GM13977 (cell line): ENCODE measurements at places on chromosomes 3 and 15.

DNA sequence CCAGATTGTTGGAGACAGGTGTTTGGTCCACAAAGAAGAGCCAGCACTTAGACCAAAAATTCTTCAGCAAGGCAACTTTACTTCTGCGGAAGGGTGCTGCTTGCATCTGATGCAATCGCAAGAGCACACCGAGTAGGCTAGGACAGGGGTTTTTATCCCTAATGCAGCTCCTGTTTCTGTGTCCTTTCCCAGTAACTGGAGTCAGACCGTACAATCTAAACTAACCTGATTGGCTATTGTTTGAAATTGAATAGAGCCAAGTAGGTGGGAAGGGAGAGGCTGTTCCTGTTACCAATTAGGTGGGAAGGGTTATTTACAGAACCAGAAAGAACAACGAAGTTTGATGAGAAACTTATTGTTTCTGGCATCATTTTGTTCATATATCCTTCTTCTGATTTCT, 77.6 kb downstream of the CHCHD4 start:
- no peak for DNase-seq

GRCh38 chr15:100733101-100733842, 130.9 kb downstream of the ASB7 start:
- DNase-seq, result no peak

DNA sequence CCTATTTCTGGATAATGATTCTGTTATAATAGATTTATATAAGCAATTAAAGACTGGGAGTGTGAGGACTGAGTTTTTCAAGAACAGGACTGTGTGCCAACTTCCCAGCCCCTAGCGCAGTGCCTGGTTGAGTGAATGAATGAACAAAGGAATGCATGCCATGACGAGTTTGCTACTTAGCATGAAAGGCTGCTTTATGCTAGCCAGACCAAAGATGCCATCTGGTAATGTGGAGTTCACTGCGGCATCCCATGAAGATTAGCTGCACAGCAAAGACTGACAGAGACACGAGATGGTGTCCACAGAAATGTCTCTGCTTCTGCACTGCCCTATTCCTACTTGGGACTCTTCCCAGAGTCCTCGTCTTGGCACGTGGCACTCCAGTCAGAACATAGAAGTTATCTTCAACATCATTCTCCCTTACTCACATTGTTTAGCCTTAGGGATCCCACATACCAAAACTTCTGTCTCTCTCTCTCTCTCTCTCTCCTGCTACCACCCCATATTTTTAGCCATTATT, 283.9 kb upstream of the CTNNB1 start:
- no peak for DNase-seq

GRCh38 chr3:69563981-69564380, 175.3 kb upstream of the MITF start:
- no peak for DNase-seq

DNA sequence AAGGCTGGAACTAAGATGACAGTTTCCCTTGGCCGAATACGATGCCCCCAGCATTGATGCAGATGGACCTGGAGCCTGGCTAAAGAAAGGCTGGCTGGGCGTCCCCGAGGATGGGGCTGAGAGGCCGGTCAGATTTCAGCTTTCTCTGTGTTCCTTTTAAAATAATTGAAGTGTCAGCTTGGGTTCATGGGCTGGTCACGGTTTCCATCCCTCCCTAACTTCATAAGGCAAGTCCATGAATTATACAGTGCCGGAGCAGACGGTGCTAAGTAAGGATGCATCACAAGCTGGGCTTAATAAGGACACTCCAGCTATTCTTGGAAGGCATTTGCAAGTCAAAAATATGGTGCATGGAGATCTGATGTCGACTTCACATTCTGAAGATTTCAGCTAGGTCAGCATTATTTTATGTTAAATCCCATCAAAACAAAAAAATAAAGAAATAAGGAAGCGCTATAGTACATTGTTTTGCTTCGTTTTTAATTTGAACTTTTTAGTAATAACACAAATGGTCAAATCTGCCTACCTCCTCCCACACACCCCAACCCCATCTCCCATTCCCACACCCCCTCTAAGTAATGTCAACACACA, 220.8 kb downstream of the RPLP1 start:
- DNase-seq, result no peak

DNA sequence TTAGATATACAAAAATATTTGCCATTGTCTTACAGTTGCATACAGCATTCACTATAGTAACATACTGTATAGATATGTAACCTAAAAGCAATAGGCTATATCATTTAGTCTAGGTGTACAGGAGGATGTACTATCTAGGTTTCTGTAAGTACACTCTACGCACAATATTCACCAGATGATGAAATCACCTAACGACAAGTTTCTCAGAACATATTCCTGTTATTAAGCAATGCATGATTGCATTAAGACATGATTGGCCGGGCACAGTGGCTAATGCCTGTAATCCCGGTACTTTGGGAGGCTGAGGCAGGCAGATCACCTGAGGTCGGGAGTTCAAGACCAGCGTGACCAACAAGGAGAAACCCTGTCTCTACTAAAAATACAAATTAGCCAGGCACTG, 14.5 kb upstream of the PRKCI start:
- no peak for DNase-seq

- DNase-seq, result no peak
These were observed 162.8 kb downstream of the GREM1 start for GRCh38 chr15:32880642-32881041.

DNA sequence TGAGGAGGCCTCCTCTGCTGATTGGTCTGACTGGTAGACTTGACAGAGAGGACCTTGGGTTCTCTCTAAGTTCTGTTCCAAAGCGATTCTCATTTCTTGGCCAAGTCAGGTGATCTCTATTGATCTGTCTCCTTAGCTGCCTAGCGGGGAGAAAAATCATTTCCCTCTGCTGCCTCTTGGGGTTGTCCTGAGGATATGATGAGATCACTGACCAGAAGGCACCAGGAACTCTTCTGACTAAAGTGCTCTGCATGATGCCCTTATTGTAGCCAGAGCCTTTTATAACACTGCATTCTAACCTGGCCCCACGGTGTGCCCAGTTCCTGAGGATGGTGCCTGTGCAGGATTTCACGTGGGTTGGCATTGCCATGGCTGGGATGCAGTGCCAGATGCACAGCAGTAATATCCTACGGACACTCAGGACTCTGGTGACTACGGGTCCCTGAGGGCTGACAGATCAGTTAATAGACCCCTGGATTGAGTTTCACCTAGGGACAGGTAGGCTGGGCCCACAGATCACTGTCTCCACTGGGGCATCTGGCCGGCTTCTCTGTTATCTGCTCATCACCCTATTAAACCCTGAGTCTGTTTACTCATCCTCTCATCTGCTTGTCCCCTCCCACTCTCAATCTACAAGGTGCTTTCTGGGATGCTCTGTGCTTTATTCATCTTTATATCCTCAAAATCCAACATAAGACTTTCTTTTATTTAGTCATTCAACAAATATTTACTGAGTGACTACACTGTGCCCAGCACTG, 3.9 kb upstream of the HEG1 start:
- DNase-seq, result no peak

- no peak for DNase-seq
These were observed 98.8 kb upstream of the ZBTB20 start for GRCh38 chr3:115245899-115246298.

GRCh38 chr3:145089337-145089736, 1071.6 kb downstream of the PLOD2 start:
- DNase-seq, result no peak

DNA sequence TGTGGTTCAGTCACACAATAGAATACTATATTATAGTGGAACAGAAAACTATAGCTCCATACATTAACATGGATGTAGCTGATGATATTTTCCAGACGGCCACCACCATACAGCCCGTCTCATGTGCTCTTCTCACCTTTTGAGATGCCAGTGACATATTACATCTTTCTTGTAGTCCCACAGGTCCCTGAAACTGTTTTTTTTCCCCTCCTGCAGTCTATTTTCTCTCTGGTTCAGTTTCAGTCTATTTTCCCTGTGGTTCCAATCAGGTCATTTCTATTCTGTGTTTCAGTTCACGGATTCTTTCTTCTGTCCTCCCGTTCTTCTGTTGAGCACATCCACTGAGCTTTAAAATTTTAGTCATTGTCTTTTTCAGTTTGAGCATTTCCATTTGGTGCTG, 72.2 kb downstream of the PPCDC start:
- no peak for DNase-seq

DNA sequence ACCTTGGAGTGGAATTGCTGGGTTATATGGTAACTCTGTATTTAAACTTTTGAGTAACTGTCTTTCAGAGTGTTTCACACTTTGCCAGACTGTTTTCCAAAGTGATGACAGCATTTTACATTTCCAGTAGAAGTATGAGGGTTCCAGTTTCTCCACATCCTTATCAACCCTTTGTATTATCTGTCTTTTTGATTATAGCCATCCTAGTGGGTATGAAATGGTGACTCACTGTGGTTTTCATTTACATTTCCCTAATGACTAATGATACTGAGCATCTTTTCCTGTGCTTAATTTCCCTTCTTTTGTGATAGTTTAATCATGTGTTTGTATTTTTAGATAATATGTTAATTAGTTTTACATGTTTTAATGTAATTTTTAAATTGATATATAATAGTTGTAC, 138.1 kb upstream of the DAZL start:
- DNase-seq, result no peak

DNA sequence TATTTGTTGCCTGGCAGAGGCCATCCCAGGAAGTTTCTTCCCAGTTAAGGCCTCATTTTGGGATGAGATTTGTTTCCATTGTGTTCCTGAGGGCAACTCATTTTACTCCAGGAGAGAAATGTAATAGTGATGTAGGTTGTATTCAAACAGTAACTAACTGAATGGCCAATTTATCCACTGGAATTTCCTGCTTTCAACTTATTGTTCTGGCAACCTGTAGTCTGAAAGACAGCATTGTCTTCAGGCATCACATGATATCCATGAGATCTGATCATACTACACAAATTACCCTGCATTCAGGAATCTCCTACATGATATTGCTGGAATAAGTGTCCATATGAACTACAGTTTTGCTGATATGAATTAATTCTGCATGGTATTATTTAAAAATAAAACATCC, 79.5 kb upstream of the FGF7 start:
- DNase-seq, result no peak

DNA sequence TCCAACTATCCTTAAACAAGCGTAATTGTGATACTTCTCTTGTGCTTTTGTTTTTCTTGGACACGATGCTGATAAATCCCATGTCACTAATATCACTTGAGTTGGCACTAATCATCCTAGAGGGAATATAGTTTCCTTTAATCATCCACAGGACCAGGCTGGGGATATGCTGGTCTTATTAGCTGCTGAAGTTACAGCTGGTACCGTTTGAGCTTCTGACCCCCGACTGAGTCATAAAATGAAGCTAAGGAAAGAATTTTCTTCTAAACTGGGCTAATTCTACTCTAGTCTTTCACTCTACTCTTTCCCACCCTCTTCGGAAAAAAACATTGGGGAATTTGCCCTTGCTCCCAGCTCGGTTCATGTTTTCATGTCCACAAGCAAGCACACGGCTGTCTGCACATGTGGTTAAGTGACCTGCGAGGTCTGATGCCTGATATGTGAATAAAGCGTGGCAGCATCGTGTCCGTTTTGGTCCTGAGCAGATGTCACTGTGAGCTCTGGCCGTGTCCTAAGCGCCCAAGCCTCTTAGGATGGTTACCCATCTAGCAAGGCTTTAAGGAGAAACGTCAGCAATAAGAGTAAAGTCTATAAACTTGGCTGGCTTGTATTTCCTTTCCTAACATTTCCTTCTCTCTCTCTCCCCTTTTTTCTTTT, 223.7 kb downstream of the ITPR1 start:
- no peak for DNase-seq

DNA sequence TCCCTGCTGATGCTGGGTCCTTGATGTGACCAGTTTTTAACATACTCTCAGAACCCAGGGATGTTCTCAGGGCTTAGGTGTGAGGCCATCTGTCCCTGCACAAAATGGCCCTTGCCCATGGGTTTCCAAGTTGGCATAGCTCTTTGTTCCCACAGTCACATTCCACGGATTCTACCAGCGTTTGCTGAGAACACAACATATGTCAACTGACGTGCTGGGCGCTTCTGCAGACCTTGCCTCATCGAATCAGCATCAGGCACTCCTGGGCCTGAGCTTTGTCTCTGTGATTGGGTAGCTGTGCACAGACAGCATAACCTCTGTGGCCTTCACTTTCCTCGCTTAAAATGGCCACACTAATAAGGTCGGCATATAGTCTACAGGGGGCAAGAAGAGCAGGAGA, 69.0 kb downstream of the MGLL start:
- DNase-seq, result no peak

DNA sequence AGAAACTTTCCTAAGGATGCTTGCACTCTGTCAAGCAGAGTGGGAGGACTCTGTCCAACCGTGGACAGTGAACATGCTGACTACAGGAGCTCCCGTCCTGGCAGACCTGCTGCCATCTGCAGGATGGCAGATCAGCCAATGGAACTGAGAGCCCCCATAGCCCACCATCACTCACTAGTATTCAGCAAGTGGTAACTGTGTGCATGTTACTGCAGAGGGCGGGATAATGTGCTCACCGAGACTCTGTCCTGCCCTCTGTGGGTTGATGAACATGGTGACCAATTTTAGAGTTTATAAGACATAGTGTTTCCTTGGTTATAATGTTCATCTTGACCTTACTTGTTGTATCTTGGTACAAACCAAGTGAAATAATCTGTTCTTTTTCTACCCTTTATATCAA, 11.5 kb downstream of the CSPG5 start:
- no peak for DNase-seq

- DNase-seq, result no peak
These were observed 16.1 kb upstream of the CMTM7 start for GRCh38 chr3:32375596-32375930.
